NCI-H1930 (cell line): ENCODE measurements at places on chromosomes 2 and 18.

GRCh38 chr18:9132628-9133027 lies 4.0 kb upstream of the ANKRD12 start:
- no peak for DNase-seq

DNA sequence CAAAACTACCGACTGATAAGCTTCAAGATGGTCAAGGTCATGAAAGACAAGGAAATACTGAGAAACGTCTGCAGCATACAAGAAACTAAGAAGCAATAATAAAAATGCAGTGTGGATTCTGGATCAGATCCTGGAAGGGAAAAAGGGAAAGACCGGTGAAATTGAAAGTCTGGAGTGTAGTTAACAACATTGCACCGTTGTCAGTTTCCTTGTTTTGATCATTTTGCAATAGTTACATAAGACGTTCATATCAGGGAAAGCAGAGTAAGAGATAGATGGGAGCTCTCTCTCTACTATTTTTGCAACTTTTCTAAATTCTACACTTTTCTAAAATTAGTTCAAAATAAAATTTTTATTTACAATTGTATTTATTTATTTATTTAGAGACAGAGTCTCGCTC lies 15.0 kb upstream of the ZNF407 start:
- no peak for DNase-seq

- no peak for DNase-seq
Measured at GRCh38 chr2:137862651-137863050, 101.6 kb upstream of the HNMT start.

DNA sequence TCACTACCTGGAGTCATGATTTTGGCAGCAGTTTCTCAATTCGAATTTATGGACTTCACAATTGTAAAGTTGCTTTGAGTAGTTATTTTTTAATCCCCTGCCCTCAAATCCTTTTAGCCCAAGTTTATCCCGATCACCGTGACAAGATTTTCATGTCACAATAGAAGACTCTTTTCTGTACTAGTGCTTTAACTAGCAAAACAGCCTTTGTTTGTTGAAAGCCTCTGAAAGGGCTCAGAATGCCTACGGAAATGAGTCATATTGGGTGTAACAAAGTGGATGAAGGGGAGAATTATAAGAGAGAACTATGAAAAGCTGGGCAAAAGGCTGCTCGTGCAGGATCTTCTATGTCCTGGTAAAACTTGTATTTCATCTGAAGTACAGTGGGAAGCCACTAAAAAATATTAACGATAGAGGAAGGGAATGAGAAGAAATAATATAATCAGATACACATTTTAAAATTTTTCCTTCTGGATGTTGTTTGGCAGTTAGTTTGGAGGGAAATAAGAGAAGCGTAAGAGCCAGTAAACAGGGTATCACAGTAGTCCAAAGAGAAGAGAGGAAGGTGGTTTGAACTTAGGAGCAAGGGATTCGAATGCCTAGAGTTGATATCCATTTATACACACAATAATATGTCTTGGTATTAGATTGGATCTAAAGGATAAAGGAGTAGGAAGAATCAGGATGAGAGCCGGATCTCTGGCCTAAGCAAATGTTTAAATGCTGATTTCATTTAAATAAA lies 114.9 kb downstream of the GALNT13 start:
- no peak for DNase-seq

DNA sequence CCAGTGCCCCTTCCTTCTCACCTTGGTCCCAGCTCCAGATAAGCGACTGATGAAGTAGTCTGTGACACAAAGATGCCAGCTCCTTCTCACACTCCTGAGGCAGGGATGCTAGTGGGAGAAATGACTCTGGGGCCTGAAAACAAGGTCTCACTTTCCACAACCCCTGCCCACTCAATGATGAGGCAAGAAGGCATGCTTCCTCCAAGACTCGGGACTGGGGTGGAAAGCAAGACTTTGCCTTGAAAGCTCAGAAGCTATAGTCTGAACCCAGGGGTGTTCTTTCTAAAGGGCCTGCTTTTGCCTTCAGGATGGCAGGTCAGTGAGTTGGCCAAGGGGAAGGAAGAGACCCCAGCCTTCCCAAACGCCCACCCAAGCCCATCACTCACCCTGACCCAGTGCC lies 1.4 kb downstream of the CCDC142 start:
- DNase-seq = no peak
